HFFc6 (cell line): ENCODE measurements at places on chromosomes 3 and 15. TPM values are rescaled to one million over a fixed set of nuclear protein-coding genes. Genes with fewer than 3 reads are reported as not detected.
A peak's percentile ranks its signal among the peaks of the same experiment; 100 is the strongest.

Gene GOLGA8K
- total RNA-seq = not detected in 2 replicates

- no peaks in the 10 kb centered on the region for H3K36me3 ChIP-seq
- H3K27ac ChIP-seq = no peak overlapping the region
- DNase-seq = no peak
- no peaks in the 10 kb centered on the region; the same call in 1 of the 2 replicates for H3K27me3 ChIP-seq
Observed at GRCh38 chr3:102193255-102193654, 241.6 kb upstream of the ZPLD1 start.

DNA sequence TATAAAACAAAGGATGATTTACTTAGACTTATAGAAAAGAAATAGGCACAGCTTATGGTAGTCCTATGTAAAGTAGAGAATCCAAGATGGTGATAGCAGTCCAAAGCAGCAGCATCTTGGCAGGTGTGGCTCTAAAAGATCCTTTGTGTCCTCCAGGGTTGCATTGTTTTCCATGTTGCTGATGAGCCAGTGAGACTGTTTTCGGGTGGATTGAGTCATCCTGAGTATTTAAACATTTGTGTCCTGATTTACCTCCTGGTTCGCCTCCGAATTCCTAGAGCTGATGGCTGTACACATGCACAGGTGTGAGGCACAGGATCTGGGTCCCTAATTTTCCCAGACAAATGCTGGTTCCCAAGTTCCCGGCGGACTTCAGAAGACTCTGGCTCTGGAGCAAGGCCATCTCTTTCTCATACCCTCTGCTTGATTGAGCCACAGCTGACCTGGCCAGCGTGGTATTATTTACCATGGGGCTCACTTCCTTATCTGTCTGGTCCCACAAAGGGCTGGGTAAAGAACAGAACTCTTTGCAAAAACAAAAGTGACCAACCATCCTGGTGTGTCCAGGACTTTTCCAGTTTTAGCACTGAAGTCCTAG, 51.0 kb downstream of the ARNT2 start:
- H3K27ac ChIP-seq = peak overlapping the region; percentile 78
- peak overlapping the region; percentile 77 for H3K4me3 ChIP-seq
- DNase-seq = no peak
- no peaks in the 10 kb centered on the region for H3K36me3 ChIP-seq
- peaks cover 6% of the 10 kb centered on the region for H3K27me3 ChIP-seq
- H3K4me1 ChIP-seq = peaks cover 35% of the 10 kb centered on the region

Gene ANKRD28
- total RNA-seq = 80.4 and 86.5 TPM in 2 replicates

Gene DNAH12
- 0.08 to 0.09 TPM in 2 of 3 replicates, not detected in the other for total RNA-seq

Gene ITPKA
- total RNA-seq = 1.7 to 2.3 TPM (median 2.1 TPM) in 3 replicates

DNA sequence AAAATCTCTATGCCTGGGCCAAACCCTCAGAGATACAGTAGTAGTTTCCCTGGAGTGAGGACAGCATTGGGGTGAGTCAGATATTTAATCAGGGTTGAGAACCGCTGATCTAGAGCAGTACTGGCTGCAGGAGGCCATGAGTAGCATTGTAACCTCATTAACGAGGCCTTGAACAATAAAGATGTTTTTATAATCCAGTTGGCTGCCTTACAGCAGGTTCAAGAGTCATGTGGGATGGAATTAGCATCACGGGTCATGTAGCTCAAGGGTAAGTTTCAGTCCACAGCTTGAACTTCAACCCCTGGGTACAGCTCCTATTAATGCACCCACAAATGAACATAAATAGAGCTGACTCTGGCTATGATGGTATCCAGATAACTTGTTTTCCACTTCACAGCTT, 5.1 kb downstream of the HPS3 start:
- H3K27ac ChIP-seq = peak overlapping the region; percentile 79
- H3K36me3 ChIP-seq = 0 out of 2 replicates have a peak, but pooled peaks cover 6% of the 10 kb centered on the region
- H3K4me3 ChIP-seq = no peak overlapping the region
- H3K4me1 ChIP-seq = peaks cover 51% of the 10 kb centered on the region
- DNase-seq = peak; percentile 69

DNA sequence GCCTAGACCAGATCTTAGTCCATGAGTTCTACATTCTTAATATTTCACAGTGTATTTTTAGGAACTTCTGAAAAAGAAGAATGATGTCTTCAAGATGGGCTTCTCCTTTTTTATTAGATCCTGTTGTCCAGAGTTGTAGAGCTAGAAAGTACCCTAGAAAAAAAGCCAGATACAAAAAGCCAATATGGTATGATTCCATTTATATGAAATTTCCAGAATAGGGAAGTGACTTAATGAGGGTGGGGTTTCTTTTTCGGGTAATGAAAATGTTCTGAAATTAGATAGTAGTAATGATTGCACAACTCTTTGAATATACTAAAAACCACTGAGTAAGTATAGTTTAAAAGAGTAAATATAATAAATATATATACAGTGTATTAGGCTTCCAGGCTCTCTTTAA, 116.9 kb downstream of the NFKBIZ start:
- H3K27me3 ChIP-seq = no peaks in the 10 kb centered on the region
- H3K4me1 ChIP-seq = peaks cover 38% of the 10 kb centered on the region
- no peak for DNase-seq
- H3K36me3 ChIP-seq = peaks cover 24% of the 10 kb centered on the region

Gene SMCO1
- total RNA-seq = not detected in 3 replicates

- DNase-seq = no peak
- peaks cover 10% of the 10 kb centered on the region for H3K36me3 ChIP-seq
- peaks cover 41% of the 10 kb centered on the region for H3K4me1 ChIP-seq
- H3K27me3 ChIP-seq = no peaks in the 10 kb centered on the region
Observed at GRCh38 chr3:125437631-125438435, 62.7 kb upstream of the ZNF148 start.

GRCh38 chr3:146476094-146476740, 6.9 kb upstream of the PLSCR2 start:
- H3K27ac ChIP-seq = no peak overlapping the region
- no peak for DNase-seq
- H3K4me1 ChIP-seq = no peaks in the 10 kb centered on the region
- peaks cover 6% of the 10 kb centered on the region; the same call in 1 of the 2 replicates for H3K36me3 ChIP-seq
- H3K4me3 ChIP-seq = no peak overlapping the region

GRCh38 chr3:11560746-11561145, 83.0 kb downstream of the VGLL4 start:
- H3K4me1 ChIP-seq = peaks cover 51% of the 10 kb centered on the region
- DNase-seq = no peak
- peak overlapping the region; percentile 87 for H3K27ac ChIP-seq
- peaks cover 44% of the 10 kb centered on the region for H3K36me3 ChIP-seq

- no peaks in the 10 kb centered on the region for H3K36me3 ChIP-seq
- no peak overlapping the region for H3K4me3 ChIP-seq
- no peak overlapping the region for H3K27ac ChIP-seq
- H3K27me3 ChIP-seq = peaks cover 8% of the 10 kb centered on the region
Observed at GRCh38 chr3:151578495-151578894, 117.6 kb upstream of the IGSF10 start.

- H3K36me3 ChIP-seq = peaks cover 5% of the 10 kb centered on the region; the same call in 1 of the 2 replicates
- DNase-seq = no peak
- H3K4me3 ChIP-seq = no peak overlapping the region
- peaks cover 8% of the 10 kb centered on the region for H3K27me3 ChIP-seq
- peaks cover 18% of the 10 kb centered on the region for H3K4me1 ChIP-seq
Observed at GRCh38 chr3:127288921-127289705, 1.3 kb upstream of the PRR20G start.

- H3K27me3 ChIP-seq = no peaks in the 10 kb centered on the region; the same call in 1 of the 2 replicates
- no peak overlapping the region for H3K27ac ChIP-seq
- peaks cover 48% of the 10 kb centered on the region for H3K4me1 ChIP-seq
- no peak for DNase-seq
- peak overlapping the region; percentile 16; the same call in 1 of the 2 replicates for H3K4me3 ChIP-seq
- H3K36me3 ChIP-seq = no peaks in the 10 kb centered on the region
Observed at GRCh38 chr3:61966200-61966599, 404.8 kb downstream of the PTPRG start.

- peaks cover 11% of the 10 kb centered on the region; the same call in 1 of the 2 replicates for H3K36me3 ChIP-seq
- peak overlapping the region; percentile 22; the same call in 1 of the 2 replicates for H3K4me3 ChIP-seq
Observed at GRCh38 chr3:29686889-29687592, 406.2 kb downstream of the RBMS3 start.

Gene CORO2B
- total RNA-seq = 9.1 to 11.6 TPM (median 9.5 TPM) in 3 replicates

- H3K36me3 ChIP-seq = peaks cover 52% of the 10 kb centered on the region
- H3K4me1 ChIP-seq = no peaks in the 10 kb centered on the region
- no peak overlapping the region for H3K27ac ChIP-seq
- H3K4me3 ChIP-seq = no peak overlapping the region
- no peak for DNase-seq
Observed at GRCh38 chr3:58131101-58131825, 79.5 kb downstream of the DNASE1L3 start.
